DND-41 (cell line): ENCODE measurements at places on chromosomes 16 and 17.

GRCh38 chr17:280216-280615 is 72.4 kb downstream of the RPH3AL start:
- no peaks in the 10 kb centered on the region for H3K36me3 ChIP-seq
- H3K27ac ChIP-seq, result no peak overlapping the region
- no peak overlapping the region for H3K4me3 ChIP-seq
- no peak for DNase-seq
- H3K4me1 ChIP-seq, result no peaks in the 10 kb centered on the region
- H3K27me3 ChIP-seq, result peaks cover 20% of the 10 kb centered on the region

DNA sequence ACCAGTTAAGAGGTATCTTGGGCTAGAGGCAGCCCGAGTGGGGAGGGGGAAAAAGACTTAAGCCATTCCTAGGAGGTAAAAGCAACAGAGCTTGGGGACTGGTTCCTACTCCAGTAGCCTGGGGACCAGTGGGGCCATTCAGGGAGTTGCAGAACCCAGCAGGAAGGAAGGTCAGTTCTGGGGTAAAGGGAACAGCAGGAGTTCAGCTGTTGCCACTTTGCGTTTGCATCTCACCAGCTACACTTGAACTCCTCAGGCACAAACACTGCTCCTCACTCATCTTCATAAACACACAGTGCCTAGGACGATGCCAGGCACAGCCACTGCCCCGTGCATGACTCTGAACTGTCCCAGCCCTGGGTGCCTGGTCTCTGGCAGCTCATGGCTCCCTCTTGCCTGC is 4.0 kb downstream of the HAP1 start:
- H3K4me3 ChIP-seq, result no peak overlapping the region
- DNase-seq, result no peak
- H3K27me3 ChIP-seq, result peaks cover 4% of the 10 kb centered on the region

GRCh38 chr16:81701296-81701970 is 77.7 kb upstream of the PLCG2 start:
- no peak overlapping the region for H3K4me3 ChIP-seq
- DNase-seq, result no peak
- no peaks in the 10 kb centered on the region for H3K27me3 ChIP-seq
- H3K36me3 ChIP-seq, result peaks cover 90% of the 10 kb centered on the region
- H3K27ac ChIP-seq, result no peak overlapping the region

DNA sequence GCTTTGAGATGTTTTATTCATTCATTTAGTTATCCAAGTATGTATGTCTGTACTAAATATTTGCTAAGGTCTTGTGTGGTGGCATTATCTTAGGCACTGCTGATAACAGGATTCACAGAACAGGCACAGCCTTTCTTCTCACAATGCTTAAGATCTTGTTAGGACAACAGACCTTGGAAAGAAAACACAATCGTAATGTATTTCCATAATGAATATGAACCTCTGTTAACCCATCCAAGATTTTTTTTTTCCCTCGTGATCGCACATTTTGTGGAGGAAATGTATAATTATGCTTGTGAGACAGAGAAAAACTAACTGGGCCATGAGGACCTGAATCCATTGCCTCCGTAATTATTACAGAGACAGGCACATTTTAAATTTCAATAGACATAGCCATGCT is 121.9 kb downstream of the NPIPB5 start:
- H3K27ac ChIP-seq, result no peak overlapping the region
- peaks cover 7% of the 10 kb centered on the region for H3K27me3 ChIP-seq
- H3K4me3 ChIP-seq, result no peak overlapping the region
- no peaks in the 10 kb centered on the region for H3K4me1 ChIP-seq
- no peaks in the 10 kb centered on the region for H3K36me3 ChIP-seq
- no peak for DNase-seq

DNA sequence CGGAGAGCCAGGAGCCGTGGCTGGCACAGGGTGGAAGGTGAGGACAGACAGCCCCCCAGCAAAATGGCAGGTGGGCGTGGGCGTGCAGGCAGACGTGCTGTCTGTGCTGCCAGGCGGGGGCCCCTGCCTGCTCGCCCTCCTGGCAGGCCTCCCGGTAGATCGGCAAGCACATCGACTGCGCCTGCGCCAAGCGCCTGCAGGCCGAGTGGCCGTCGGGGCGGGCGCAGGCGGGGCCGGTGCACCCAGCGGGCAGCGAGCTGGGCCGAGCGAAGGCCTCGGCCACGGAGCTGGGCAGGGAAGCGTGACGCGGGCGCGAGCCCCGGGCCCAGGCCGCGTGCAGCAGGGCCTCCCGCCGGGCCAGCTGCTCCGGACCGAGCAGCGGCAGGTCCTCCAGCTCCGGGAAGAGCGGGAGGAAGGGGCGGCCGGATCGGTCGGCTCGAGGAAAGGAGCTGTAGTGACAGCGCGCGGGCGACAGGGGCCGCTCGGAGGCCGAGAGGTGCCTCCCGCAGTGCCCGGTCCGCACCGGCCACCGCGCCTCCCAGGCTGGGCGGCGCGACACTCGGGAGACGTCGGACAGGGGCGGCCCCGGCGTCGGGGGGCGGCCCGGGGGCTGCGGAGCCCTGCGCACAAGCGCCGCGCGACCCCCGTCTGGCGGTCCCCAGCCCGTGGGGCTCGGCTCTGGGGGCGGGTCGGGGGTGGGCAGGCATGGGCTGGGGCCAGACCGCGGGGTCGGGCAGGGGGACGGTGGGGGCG is 16.9 kb downstream of the GRIN2C start:
- DNase-seq, result no peak
- no peaks in the 10 kb centered on the region for H3K4me1 ChIP-seq
- H3K36me3 ChIP-seq, result no peaks in the 10 kb centered on the region
- H3K27me3 ChIP-seq, result no peaks in the 10 kb centered on the region
- H3K27ac ChIP-seq, result no peak overlapping the region
- no peak overlapping the region for H3K4me3 ChIP-seq

- no peak for DNase-seq
- H3K36me3 ChIP-seq, result no peaks in the 10 kb centered on the region
- H3K4me1 ChIP-seq, result no peaks in the 10 kb centered on the region
Measured at GRCh38 chr16:77434530-77435271, at the start of gene ADAMTS18. TSS of gene ADAMTS18 (minus strand) at chr16:77435034. CDS start at chr16:77434695, 339 bp downstream.

DNA sequence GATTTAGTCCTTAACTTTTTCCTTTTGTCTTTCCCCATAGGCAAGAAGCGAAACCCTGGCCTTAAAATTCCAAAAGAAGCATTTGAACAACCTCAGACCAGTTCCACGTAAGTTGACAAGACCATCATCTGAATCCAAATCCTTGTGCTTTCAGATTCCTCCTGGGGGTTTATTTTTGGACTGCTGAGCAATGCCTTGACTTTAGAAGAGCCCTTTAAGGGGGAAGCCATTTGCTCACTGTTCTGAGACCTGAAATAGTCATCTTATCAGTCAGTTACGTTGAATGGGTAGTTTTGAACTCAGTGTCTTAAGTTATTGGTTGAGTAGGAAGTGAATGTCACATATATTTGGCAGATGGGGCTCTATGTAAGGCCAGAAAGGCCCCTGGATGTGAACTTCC is 91.2 kb downstream of the MAP2K6 start:
- no peak for DNase-seq
- H3K27me3 ChIP-seq, result no peaks in the 10 kb centered on the region
- no peaks in the 10 kb centered on the region for H3K4me1 ChIP-seq

GRCh38 chr16:73028721-73029361 is 19.1 kb downstream of the ZFHX3 start:
- DNase-seq, result no peak
- no peaks in the 10 kb centered on the region for H3K4me1 ChIP-seq
- no peaks in the 10 kb centered on the region for H3K27me3 ChIP-seq
- no peak overlapping the region for H3K4me3 ChIP-seq

GRCh38 chr17:11300738-11301137 is 59.7 kb downstream of the SHISA6 start:
- no peaks in the 10 kb centered on the region for H3K27me3 ChIP-seq
- H3K4me3 ChIP-seq, result no peak overlapping the region
- H3K4me1 ChIP-seq, result no peaks in the 10 kb centered on the region
- no peak overlapping the region for H3K27ac ChIP-seq
- DNase-seq, result no peak
- H3K36me3 ChIP-seq, result no peaks in the 10 kb centered on the region

DNA sequence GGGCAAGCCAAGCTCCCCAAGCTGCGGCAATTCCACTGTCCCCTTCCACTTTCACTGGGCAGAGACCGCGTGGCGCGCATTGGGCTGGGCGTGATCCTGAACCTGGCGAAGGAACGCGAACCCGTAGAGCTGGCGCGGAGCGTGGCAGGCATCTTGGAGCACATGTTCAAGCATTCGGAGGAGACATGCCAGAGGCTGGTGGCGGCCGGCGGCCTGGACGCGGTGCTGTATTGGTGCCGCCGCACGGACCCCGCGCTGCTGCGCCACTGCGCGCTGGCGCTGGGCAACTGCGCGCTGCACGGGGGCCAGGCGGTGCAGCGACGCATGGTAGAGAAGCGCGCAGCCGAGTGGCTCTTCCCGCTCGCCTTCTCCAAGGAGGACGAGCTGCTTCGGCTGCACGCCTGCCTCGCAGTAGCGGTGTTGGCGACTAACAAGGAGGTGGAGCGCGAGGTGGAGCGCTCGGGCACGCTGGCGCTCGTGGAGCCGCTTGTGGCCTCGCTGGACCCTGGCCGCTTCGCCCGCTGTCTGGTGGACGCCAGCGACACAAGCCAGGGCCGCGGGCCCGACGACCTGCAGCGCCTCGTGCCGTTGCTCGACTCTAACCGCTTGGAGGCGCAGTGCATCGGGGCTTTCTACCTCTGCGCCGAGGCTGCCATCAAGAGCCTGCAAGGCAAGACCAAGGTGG is 9.8 kb downstream of the SARM1 start:
- peaks cover 21% of the 10 kb centered on the region for H3K4me1 ChIP-seq
- no peak overlapping the region for H3K27ac ChIP-seq
- H3K27me3 ChIP-seq, result no peaks in the 10 kb centered on the region
- no peak overlapping the region for H3K4me3 ChIP-seq
- DNase-seq, result no peak

DNA sequence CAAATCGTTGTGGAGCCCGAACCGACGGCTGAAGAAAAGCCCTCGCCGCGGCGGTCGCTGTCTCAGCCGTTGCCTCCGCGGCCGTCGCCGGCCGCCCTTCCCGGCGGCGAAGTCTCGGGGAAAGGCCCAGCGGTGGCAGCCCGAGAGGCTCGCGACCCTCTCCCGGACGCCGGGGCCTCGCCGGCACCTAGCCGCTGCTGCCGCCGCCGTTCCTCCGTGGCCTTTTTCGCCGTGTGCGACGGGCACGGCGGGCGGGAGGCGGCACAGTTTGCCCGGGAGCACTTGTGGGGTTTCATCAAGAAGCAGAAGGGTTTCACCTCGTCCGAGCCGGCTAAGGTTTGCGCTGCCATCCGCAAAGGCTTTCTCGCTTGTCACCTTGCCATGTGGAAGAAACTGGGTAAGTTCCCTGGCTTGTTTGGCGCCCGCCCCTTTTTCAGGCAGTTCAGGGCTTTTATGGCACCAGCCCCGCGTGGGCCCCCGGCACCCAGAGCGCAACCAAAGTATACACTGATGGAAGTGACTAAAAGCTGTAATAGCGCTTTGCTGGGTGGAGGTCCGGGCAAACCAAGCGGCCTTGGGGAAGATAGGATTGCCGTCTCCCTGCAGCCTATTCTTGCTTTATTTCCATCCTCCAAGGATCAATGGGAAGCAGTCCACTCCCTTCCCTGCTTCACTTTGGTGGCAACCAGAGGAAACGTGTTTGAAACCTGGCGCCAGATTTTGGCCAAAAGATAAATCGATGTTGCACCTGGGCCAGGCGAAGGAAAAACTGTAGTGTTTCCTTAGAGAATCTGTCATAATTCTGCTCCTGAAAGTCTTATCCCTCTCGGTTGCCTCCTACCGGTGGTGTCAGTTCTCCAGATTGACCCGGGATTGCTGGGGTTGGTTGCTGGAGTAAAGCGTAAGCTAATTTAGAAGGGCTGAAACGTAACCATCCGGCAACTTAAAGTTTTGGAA is 775 bp downstream of the PPM1D start:
- DNase-seq, result peak; percentile 81
- no peaks in the 10 kb centered on the region; the same call in 1 of the 2 replicates for H3K36me3 ChIP-seq
- H3K27ac ChIP-seq, result peak overlapping the region; percentile 89
- H3K4me3 ChIP-seq, result peak overlapping the region; percentile 64
- peaks cover 32% of the 10 kb centered on the region for H3K4me1 ChIP-seq
- H3K27me3 ChIP-seq, result no peaks in the 10 kb centered on the region

DNA sequence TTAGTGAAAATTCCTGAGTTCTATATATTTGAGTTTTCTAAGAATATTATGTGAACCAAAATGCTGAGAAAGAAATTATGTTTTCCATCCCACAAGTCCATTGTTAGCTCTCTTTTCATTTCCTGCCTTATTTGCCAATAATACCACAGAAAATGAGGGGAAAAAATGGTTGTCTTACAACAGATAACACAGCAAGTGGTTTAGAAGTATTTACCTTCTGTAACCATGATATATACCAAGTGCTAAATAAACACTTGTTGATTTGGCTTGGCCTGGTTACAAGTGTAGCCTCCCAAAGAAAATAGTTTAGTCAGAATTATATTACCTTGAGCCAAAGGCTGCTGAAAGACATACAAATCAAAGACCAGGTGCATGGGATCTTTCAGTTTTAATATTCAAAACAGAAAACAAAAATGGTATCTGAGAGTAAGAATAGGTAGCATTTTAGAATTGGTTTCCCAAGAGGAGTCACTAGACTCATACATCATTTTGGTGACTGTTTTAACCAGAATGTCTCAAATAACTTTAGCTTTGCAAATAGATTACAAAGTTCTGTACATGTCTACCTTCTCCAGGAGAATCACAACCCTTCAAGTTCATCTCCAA is 439.8 kb upstream of the DYNLRB2 start:
- H3K4me3 ChIP-seq, result no peak overlapping the region
- H3K4me1 ChIP-seq, result no peaks in the 10 kb centered on the region
- no peak overlapping the region for H3K27ac ChIP-seq
- no peaks in the 10 kb centered on the region for H3K36me3 ChIP-seq
- H3K27me3 ChIP-seq, result no peaks in the 10 kb centered on the region

DNA sequence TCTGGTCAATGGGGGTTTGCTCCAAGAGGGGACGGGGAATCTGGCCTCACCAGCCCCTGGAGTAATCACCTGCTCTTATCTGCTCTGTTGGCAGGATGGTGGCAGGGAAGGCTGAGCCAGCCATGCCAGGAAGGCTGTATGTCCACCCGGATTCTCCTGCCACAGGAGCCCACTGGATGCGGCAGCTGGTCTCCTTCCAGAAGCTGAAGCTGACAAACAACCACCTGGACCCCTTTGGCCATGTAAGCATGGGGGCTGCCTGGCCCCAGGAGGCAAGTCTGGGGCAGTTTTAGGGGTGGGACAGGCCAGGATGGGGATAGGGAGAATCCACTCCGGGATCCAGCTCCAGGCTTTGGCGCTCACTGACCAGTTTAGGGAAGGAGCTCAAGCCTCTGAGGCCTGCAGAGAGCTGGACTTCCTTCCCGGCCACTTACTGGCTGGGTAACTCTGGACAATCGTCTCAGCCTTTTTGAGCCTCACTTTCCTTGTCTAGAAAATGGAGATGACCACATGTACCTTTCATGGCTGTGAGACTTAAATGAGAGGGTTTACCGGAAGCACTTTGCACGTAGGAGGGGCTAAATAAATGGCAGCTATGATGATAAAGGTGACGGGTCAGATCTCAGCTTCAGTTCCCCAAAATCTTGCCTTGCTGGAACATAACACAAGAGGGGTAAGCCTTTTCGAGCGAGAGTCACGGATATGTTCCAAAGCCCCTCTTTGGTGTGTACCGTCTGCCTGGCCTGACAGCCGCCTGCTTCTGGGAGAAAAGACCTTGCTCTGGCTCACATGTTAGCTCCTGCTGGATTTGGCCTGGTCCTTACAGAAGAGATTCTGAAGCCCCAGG is 15.4 kb downstream of the TBX4 start:
- H3K27ac ChIP-seq, result no peak overlapping the region
- no peak overlapping the region for H3K4me3 ChIP-seq
- no peak for DNase-seq
- H3K4me1 ChIP-seq, result no peaks in the 10 kb centered on the region
- H3K36me3 ChIP-seq, result no peaks in the 10 kb centered on the region
